ENCODE measurements at places on chromosomes 12 and 14. TPM values are rescaled to one million over a fixed set of nuclear protein-coding genes. Genes with fewer than 3 reads are reported as not detected.
A peak's percentile ranks its signal among the peaks of the same experiment; 100 is the strongest.

DNA sequence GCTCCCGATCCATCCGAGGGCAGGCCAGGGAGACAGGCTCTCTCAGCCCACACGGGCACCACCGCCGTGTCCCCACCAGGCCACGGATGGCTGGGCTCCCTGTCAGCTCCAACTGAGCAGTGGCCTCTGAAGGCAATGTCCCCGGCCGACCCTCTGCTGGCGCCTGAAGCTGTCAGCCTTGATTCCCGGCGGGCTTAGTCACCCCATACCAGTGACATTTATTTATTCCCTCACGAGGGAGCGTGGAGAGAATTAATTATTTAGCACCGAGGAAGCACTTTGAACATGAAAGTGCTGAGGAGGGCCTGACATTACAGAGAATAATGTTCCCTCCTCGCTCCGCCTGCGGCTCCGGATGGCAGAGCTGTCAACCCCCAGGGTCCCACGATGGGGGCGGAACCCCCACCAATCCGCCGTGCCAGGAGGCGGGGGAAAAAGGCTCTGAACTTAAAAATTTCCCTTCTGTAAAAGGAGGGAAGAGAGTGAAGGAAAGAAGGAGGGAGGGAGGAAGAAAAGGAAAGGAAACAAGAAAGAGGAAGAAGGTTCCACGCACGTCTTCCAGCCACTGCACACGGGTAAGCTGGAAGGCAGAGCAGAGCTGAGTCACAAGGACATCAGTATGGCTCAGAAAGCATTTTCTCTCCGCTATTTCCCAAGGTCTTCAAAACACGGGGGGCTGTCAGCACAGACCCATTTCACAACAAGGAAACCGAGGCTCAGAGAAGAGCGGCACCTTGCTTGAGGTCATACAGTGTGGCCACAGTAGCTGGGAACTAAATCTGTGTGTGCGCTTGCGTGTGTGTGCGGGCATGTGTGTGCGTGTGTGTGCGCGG, 108.7 kb upstream of the NCOR2 start:
- H3K4me3 ChIP-seq, result peak overlapping the region; percentile 39
- peaks cover 7% of the 10 kb centered on the region for H3K4me1 ChIP-seq
- H3K27me3 ChIP-seq, result no peaks in the 10 kb centered on the region
- DNase-seq, result no peak
- H3K36me3 ChIP-seq, result no peaks in the 10 kb centered on the region

DNA sequence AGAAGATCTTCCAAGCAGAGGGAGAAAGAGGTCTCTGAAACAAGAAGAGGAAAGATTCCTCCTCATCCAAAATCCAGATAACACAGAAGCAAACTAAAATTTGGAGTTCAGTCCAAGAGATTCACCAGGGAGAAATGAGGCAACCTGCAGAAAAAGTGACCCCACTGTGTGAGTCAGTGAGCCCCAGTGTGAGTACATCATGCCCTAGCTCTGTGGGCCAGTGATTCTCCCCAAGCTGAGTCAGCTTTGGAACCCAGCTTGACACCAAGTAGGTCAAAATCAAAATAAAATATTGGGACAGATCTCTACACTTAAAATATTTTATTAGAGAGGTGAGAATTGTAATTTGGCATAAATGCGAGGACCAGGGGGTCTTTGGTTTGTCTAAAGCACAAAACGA, 17.2 kb downstream of the CLEC2B start:
- H3K4me3 ChIP-seq, result no peak overlapping the region
- no peaks in the 10 kb centered on the region for H3K27me3 ChIP-seq
- no peak overlapping the region for H3K27ac ChIP-seq
- DNase-seq, result no peak
- peaks cover 2% of the 10 kb centered on the region for H3K4me1 ChIP-seq

DNA sequence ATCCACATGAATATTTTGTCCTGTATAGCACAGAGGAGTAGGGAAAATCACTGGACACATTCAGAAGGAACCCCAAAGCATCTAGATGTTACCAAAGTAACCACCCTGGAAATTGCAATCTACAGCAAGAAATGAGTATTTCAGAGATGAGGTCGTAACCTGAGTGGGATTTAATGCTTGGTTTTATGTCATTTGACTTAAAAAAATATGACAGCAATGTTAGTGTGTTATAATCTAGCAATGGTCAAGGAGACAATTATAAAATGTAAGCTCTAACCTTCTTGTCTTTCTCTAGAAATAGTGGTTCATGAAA, 256.6 kb downstream of the NAV3 start:
- no peak for DNase-seq
- no peaks in the 10 kb centered on the region for H3K4me1 ChIP-seq
- no peaks in the 10 kb centered on the region for H3K36me3 ChIP-seq
- H3K4me3 ChIP-seq, result no peak overlapping the region
- no peaks in the 10 kb centered on the region for H3K27me3 ChIP-seq

Gene FAM90A1
- total RNA-seq, result not detected

GRCh38 chr14:63486738-63487137, 56.4 kb downstream of the PPP2R5E start:
- no peaks in the 10 kb centered on the region for H3K27me3 ChIP-seq
- peaks cover 8% of the 10 kb centered on the region for H3K36me3 ChIP-seq
- no peak overlapping the region for H3K27ac ChIP-seq
- peaks cover 46% of the 10 kb centered on the region for H3K4me1 ChIP-seq

Gene SPIC
- 0.37 TPM for total RNA-seq

DNA sequence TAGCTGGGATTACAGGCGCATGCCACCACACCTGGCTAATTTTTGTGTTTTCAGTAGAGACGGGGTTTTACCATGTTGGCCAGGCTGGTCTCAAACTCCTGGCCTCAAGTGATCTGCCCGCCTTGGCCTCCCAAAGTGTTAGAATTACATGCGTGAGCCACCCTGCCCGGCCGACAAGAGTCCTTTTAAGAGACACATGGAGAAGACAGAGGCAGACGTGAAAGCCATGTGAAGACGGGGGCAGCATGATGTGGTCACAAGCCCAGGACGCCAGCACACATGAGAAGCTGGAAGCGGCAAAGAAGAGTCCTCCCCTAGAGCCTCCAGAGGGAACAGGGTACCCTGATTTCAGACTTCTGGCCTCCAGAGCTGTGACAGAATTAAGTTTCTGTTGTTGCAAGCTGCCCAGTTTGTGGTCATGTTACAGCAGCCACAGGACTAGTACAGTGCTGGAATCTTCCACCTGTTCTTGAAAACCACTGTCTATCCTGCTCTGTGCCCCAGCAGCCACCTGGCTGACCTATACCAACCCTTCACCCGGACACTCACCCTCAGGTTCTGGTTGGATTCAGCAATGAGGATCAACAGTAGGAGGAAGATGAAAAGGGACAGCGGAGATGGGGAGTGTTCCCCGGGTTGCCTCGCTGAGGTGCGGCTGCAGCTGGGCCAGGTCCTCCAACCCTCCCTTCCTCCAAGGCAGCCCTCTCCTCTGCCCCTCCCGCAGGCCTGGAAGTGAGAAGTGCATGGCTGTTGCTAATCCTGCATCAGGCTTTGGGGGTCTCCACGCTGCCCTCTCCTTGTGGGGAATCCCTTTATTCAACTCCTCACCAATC, 16.9 kb downstream of the VPS37B start:
- no peak for DNase-seq
- H3K4me3 ChIP-seq, result no peak overlapping the region
- peaks cover 41% of the 10 kb centered on the region for H3K36me3 ChIP-seq
- H3K27ac ChIP-seq, result peak overlapping the region; percentile 46
- H3K27me3 ChIP-seq, result no peaks in the 10 kb centered on the region

DNA sequence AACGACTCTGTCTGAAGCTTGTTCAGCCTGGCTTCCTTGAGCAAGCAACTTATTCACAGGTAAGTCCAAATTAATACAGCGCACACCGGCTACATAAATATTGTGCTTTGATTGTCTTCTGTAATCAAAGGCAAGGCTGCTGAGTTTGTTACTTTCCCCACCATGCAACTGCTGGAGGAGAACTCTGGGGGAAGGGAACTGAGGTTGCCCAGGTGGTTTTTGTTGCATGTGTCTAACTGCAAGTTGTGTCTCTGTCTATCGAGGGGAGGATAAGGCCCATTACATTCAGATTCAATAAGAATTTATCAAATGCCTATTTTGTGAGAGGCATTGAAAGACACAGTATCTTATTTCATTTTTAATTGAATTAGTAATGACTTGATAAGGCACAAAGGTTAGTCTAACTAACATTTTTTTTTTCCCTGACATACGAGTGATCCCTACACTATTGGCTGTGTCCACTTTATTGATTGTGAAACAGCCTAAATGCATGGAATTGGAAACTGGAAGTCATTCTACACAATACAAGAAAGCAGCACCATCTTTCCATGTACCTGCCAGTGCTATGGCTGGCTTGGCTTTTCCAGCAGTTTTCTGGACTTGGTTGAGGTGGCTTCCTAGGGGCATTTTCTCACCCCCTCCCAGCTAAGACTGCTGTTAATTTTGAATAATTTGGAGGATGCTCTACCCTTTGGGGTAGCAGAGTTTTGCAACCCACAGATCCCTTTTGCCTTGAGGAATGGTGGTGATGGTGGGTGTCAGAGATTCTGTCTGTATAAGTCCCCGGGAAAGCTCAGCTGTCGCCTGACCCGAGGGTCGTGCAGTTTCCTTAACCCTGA, 951 bp upstream of the CHST11 start:
- no peak for DNase-seq
- peaks cover 42% of the 10 kb centered on the region for H3K4me1 ChIP-seq
- H3K36me3 ChIP-seq, result peaks cover 15% of the 10 kb centered on the region
- peak overlapping the region; percentile 89 for H3K27ac ChIP-seq

Gene DRAM1
- total RNA-seq, result 9.6 TPM

Gene NTS
- total RNA-seq, result not detected

- peaks cover 9% of the 10 kb centered on the region for H3K4me1 ChIP-seq
- H3K27ac ChIP-seq, result no peak overlapping the region
- H3K27me3 ChIP-seq, result peaks cover 4% of the 10 kb centered on the region
- no peak overlapping the region for H3K4me3 ChIP-seq
- H3K36me3 ChIP-seq, result peaks cover 1% of the 10 kb centered on the region
Measured at GRCh38 chr12:58190618-58191017, 249.3 kb downstream of the ATP23 start.

DNA sequence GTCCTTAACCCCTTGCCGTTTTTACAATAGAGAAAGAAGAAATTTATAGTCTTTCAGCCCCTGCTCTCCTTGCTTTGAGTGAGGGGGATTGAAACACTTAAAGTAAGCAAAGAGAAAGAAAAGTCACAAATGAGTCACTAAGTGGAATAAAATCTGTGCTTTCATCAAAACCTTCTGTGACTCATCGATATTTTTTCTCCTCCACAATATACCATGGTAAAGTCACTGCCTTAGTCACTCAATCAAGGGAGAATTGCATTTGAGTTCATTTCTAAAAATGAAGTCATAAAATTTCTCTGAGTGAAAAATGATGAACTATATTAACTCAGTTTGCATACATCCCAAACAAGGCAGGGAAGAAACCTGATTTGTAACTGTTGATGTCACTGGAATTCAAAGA, 470.3 kb downstream of the FOXG1 start:
- H3K4me3 ChIP-seq, result no peak overlapping the region
- no peaks in the 10 kb centered on the region for H3K4me1 ChIP-seq
- no peak for DNase-seq
- no peak overlapping the region for H3K27ac ChIP-seq
- no peaks in the 10 kb centered on the region for H3K36me3 ChIP-seq

Gene TGM1
- total RNA-seq, result 6.5 TPM

DNA sequence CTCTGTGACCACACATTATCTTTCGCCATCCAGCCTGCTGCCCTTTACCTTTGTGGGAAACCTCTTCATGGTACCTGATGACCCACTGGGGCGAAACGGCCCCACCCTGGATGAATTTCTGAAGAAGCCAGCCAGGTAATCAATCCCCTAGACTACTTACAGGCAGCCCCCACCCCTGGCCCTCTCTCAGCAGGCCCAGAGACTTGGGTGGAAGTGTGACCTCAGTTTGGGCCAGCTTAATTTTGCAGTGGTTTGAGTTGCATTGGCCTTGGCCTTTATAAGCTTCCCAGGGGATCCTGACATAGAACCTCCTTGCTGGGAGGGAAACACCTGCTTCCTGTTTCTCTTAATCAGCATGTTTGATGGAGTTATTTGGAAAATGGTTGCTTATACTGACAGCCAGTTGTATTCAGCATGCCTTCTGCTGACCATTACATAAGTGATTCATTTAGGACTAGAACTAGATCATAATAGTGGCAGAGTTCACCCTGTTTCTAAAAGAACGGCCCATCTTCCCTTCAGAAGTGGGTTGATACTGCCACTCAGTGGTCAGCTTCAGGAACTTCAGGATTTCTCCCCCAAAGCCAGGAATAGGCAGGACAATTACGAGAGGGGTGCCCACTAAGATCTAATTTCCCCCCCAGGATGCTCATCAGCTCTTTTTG, 6.1 kb downstream of the SDR39U1 start:
- peaks cover 89% of the 10 kb centered on the region for H3K36me3 ChIP-seq
- peak overlapping the region; percentile 6 for H3K4me3 ChIP-seq
- H3K27ac ChIP-seq, result peak overlapping the region; percentile 68
- H3K4me1 ChIP-seq, result peaks cover 72% of the 10 kb centered on the region

Gene OR6C2
- total RNA-seq, result not detected

Gene CCER1
- not detected for total RNA-seq

DNA sequence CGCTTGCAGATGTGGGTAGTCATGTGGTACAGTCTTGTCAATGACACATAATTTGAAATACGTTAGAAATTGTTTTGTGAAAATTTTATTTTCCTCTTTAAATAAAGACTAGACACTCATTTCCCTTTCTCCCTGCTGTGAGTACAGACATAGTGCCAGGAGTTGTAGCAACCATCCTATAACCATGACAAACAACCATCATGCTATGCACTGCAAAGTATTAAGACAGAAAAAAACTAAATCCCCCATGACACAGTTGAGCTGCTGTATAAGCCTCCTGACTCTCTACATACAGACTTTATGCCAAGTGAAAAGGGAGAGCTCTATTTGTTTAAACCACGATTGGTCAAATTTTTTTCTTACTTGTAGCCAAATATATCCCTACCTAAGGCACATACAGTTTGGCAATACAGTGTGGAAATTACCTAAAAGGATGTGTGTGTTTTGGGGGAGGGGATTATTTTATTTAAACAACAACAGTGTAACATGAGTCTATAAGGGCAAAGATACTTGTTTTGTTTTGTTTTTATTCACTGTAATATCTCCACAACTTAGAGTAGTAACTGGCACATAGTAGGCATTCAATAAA, 45.0 kb upstream of the KRR1 start:
- DNase-seq, result no peak
- H3K36me3 ChIP-seq, result no peaks in the 10 kb centered on the region
- peaks cover 16% of the 10 kb centered on the region for H3K27me3 ChIP-seq
- H3K27ac ChIP-seq, result no peak overlapping the region
- H3K4me1 ChIP-seq, result no peaks in the 10 kb centered on the region

DNA sequence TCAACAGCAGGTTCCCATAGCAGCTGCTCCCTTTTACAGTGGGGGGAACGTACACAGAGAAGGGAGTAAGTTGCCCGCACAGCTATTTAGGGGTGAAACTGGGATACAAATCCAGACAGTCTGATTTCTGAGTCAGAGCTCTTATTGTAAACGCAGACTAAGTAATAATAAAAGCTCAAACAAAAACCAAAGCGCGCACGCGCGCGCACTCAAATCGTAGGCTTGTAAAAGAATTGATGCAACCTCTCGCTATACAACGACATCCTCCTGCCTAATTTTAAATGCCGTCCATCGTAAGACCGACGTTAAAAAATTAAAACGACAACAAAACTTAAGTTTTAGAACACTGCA, 747 bp upstream of the DACT1 start:
- H3K36me3 ChIP-seq, result peaks cover 4% of the 10 kb centered on the region
- DNase-seq, result no peak
- peaks cover 17% of the 10 kb centered on the region for H3K27me3 ChIP-seq
